Endodermal cell (in vitro differentiated cells): ENCODE measurements at places on chromosomes 4 and X.

GRCh38 chr4:1052231-1052671, 40.8 kb downstream of the FGFRL1 start:
- DNase-seq = no peak

GRCh38 chrX:125093852-125094251, 225.8 kb upstream of the TEX13C start:
- DNase-seq = peak; percentile 31

GRCh38 chr4:180134091-180134866, 2108.9 kb upstream of the TENM3 start:
- DNase-seq = peak; percentile 54

DNA sequence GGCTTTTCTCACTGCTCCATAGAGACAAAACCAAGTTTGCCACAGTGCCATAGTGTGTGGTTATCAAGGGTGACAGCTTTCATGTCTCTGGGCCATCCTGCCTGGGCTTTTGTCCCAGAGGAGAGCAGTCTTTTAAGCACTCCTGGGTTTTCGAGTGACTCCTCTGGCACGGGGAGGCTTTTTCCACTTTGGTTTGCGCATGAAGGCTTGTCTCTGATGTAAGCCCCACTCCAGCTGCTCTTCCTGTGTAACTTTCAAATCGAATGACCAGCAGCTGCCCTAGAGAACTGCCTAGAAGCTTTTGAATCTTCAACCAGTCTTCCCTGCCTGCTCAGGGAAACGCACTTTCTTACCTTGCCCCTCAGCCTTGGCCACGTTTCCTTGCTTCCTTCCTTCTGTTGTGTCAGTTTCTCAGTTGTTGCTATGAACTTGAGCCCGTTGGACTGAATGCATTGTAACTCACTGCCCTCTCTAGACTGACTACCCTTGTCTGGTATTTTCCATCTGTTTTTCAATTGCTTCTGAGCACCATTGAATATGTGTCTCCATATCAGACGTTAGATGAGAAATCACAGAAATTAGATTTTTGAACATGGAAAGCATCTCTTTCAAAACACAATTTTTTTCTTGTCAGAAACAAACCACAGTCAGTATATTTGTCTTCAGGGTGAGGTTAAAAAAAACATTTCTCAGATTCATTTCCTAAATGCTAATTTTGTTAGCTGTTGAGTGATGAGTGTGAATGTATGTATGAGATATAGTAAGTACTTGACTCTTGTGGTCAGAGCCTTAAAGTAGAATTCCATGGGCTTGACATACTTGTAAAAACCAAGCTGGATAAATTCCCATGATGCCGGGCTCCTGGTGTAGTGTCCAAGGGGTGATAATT, 45.3 kb downstream of the SLC9A6 start:
- no peak for DNase-seq

DNA sequence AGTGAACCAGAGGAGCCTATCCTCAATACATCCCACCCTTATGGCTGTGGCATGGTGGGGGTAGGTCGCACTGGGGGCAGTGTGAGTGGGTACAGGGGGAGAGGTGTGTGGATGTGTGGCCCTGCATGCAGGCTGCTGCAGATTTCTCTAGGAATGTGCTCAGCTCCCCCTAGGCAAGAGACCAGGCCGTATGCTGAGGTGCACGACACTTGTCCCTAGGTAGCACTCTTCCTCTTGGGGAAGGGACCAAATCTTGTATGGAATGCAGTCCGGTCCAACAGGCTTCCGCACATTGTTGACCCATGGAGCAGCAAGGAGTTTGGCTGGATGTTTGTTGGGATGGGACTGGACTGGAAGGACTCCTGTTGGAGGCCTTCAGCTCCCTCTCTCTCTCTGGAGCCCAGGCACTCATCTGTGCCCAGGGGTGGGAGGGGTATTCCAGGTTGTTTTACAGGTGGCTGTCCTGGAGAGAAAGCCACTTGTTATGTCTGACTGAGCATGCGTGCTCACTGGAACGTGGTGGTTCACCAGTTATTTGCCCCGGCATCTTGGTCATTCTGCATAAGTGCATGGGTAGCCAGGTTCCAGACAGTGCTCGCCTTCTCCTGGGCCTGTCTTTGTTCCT, 55.1 kb downstream of the NBDY start:
- no peak for DNase-seq

GRCh38 chrX:123876177-123876576, 16.3 kb downstream of the XIAP start:
- DNase-seq = no peak

GRCh38 chr4:112889199-112889598, 160.3 kb upstream of the ANK2 start:
- DNase-seq = no peak

DNA sequence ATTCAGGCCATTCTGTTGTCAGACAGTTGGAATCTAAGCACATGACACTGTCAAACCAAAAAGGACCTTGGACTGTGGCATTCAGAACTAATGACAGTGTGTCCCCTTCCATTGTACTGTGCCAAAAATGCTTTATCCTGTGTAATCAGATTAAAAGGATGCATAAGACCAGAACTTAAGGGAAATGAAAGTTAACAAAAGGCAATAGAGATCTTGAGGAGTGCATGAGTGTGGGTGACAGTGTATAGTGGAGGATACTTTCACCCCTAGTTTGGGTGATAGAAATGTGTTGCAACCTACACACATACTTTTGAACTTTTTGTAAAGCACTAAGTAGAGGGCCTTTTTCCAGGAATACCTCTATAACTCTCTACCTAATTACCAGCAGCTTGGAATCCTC, 4.5 kb downstream of the CYSLTR1 start:
- no peak for DNase-seq

- no peak for DNase-seq
These were observed 231.5 kb upstream of the ATP6AP2 start for GRCh38 chrX:40349251-40349650.

- DNase-seq = no peak
These were observed 147.0 kb upstream of the NOCT start for GRCh38 chr4:138868562-138868961.

DNA sequence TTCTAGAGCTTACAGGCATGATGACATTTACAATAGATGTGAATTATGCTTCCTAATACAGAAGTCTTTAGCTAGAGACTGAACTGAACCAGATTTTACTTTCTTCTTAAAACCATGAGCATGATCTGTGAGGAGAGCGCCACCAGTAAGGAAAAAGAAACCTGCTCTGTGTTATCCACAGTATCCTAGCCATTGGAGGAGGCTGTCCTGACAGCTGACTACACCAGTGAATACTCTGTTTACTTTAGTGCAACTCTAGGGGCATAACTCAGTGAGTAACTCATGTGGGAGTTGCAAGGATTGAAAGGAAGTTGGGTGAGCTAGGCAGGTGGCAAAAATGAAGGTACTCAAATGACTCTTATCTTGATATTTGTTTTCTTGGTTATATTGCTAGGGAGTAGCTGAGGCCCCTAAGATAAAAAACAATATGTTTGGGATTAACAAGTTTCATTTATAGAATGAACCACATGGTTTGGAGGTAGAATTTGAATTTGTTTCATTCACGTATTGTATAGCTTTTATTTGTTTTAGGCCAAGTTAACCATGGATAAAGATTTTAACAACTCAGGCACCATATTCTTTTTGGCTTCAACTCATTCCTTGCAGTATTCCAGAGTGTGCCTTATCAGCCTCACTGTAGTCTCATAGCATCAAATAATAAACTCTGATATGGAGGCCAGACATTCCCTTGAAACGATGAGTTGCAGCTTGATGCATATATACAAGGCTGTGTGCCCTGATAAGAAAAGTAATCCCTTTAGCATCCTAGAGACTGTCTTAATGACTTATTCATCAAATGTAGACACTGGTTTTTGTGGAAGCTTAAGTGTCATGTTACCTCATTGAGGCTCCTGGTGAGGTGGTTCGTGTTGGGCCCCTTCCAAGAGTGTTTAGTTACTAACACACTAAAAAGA, 2.5 kb downstream of the BMP3 start:
- DNase-seq = no peak

GRCh38 chr4:37400241-37400881, 155.8 kb downstream of the NWD2 start:
- DNase-seq = no peak

- no peak for DNase-seq
These were observed 576.0 kb upstream of the PABPC4L start for GRCh38 chr4:134777606-134778005.

- peak; percentile 73 for DNase-seq
These were observed 296.9 kb downstream of the GRID2 start for GRCh38 chr4:92600638-92601037.

DNA sequence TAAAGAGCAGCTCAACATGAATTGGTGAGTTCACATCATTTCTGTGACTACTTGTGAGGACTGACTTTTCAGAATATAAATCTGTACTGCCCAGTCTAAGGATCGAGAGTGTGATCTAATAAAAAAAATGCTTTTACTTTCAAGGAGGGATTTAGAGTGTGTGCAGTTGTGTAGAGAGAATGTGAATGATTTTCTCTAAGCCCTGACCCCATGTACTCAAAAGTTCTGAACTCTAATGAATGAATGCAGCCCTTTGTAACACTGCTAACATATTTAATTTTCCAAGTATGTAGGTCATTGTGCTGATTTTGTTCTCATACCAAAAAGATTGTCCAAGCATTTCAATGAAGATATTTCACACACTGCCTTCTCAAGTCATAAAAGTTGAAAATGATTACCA, 92.5 kb upstream of the STOX2 start:
- no peak for DNase-seq

DNA sequence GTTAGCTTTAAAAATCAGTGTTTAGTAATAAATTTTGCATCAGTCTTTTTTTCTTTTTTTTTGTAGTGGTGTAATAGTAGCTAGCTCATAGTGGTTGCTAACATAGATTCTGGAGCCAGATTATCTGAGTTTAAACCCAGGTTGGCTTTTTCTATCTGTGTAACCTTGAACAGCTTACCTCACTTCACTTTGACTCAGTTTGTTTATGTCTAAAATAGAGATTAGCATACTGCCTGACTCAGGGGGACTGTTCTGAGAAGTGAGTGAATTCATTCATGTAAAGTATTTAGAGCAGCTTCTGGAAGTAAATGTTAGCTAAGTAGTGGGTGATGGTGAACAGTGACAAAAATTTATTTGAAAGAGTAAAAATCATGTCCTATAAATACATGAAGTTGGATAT, 32.9 kb downstream of the CPEB2 start:
- no peak for DNase-seq

DNA sequence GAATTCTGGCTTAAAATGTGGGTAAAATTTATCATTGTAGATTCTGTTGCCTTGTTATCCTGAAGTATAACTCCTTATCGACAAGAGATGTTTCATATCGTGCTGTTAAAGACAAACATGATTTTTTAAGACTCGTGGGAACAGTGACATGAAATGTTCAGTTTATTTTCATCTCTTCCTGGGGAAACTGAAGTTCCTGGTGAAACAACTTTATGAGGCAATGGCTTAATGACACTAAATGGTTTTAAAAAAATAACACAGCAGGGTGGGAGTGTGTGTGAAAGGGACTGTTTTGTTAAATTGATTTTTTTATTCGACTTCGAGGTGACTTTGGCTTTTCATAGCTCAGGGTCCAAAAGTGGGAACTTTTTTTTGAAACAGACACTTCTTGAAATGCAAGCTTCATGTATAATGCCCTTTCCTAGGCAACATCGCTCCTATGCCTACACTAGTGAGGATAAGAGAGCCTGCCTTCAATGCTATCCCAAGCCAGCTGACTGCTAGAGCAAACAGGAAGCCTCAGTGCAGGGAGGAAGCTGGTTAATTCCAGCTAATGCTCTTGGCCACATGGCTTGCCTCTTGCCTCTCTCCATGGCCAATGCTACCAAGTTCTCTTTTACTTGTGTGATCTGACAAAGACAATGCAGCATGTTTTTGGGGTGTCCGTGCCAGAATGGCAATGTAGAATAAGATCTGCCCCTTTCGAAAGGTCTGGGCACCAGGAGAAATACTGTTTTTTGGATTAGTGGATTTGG, 80.9 kb upstream of the PLAC1 start:
- DNase-seq = no peak

- no peak for DNase-seq
These were observed 28.8 kb downstream of the SUPT20HL2 start for GRCh38 chrX:24285082-24285481.

DNA sequence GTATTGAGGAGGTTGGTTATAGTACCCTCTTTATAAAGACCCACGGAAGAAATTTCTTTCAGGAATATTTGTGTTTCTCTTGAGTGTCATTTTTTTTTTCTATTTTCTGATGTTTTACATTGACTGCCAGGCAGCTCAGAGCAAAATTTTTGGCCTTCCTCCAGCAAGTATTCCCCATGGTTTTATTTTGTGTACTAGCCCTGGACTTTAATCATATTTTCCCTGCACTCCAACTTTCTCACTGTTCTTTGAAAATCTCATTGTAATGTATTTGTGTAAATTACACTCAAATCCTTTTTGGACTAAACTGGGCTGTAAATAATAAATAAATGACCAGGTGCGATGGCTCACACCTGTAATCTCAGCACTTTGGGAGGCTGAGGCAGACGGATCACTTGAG, 45.6 kb upstream of the USP46 start:
- DNase-seq = no peak

DNA sequence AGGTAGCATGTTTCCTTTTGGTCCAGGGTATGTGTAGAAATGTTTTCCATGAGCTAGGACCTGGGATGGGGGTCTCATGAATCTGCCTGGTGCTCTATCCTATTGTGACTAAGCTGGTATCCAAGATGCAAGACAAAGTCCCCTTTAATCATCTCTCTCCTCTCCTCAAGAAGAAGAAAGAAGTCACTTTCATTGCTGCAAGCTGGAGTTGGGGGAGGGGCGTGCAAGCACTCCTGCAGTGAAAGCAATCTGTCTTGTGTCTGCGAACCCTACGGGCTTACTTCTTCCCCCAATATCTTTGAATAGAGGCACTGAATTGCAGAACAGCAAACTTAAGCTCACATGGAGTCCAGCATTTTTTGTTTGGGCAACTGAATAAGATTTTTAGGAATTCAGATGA, 27.2 kb upstream of the GRPR start:
- DNase-seq = peak; percentile 71

GRCh38 chr4:184255361-184255760, 37.7 kb upstream of the ENPP6 start:
- no peak for DNase-seq

DNA sequence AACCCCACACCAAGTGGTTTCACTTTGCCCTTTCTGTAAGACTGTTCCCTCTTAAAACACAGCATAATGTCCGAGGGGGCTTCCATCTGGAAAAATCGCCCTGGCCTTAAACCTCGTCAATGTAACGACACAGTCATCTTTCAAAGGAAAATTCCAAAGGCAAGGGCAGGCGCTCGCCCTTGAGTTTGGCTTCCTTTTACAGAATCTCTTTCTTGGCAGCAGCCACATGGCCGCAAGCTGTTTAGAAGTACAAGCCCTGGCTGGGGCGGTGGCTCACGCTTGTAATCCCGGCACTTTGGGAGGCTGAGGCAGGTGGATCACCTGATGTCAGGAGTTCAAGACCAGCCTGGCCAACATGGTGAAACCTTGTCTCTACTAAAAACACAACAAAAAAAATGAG, 27.1 kb upstream of the GRPEL1 start:
- DNase-seq = peak; percentile 26

DNA sequence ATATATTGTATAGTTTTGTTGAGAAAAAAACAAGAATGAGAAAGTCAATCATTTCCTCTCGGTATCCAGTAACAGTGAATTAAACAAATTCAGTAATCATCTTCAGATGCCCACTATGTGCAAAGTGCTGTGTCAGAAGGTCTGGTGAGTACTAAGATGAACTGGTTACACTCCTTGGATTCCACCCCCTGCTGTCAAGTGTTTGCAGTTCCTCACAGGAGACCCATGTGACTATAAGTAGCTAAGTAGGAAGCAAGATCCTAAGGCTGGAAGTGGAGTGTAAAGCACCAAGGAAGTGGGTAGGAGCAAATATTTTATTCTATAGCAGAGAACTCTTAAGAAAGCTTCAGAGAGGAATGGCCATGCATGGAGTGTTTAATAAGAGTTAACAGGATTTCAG, 73.6 kb downstream of the SNX25 start:
- DNase-seq = peak; percentile 57
